ENCODE measurements at places on chromosomes 3 and 15.

DNA sequence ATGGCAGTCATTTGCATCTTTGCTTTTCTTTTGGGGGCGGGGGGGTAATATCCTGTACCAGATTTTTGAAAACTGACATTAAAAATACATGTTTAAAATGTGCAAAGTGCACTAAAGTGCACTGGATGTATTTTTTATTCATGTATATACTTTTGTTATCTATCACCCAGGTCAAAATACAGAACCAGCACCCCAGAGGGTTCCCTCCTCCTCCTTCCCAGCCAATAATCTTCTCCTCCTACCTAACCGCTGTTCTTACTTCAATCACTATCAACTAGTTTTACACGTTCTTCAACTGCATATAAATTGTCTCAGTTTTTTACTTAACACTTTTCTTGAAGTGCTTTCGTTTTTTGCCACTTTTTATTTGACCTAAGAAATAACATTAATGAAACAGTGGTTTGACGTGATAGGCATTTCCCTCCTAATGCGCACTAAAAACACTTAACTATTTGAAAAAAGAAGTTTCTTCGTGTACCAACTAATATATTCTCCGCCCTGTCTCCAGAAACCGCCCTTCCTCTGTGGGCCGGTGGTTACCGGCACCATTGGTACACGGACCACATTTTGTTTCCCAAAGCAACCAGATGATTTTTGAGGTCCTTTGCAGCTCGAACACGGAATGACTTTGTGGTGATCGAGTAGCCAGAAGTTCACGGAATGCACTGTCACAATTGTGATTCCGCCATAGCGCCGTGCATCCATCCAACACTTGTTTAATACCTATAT is 836 bp upstream of the AKAP13 start:
- no peak for DNase-seq

GRCh38 chr3:123520656-123521055 is 64.2 kb downstream of the HACD2 start:
- DNase-seq = no peak

DNA sequence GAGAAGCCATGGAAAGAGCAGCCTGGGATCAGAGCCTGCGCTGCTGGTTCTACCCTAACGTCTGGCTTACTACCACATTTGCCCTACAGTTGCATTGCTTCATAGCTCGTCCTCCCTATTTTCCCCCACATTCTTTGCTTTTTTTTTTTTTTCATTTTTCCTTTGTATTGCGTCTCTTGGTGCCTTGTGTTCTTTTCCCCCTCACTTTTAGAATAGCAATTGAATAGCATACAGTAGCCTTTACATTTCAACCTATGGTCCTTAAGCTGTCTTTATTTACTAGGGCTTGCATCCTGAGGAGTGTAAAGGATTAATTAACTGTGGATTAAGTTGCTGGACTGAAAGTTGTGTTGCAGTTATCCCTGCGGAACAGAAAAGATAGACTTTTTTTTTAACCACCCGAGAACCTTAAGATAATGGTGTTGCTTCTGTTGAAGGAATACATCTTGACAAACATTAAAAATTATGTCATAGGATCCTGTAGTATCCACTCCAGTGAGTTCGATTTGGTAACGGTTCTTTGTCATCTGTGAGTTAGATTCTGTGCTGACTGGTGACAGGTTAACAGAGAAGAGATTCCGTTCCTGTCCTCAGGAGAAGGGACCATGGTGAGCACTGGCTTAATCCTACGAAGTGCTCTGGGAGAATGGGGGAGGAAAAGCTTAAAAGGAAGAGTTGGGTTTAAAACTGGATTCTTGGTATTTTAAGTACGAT is 417.4 kb upstream of the NAALADL2 start:
- no peak for DNase-seq

GRCh38 chr3:52874864-52875587 is 22.3 kb downstream of the STIMATE start:
- DNase-seq = no peak

DNA sequence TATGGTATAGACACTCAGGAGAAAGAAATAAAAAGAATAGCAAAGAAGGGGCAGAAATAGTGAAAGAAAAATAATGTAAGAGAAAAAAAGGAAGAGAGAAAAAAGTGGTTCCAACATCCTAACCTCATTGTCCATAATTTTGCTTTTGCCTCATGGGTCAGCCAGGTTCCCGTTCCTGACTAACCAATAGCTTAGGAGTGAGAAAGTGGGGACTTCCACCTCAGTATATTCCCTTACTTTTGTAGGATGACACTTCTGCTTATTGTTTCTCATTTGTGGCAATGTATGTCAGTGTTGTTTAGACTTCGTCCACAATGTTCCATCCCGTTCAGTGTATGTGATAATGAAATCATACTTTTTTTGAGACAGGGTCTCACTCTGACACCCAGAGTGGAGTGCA is 9.3 kb upstream of the SLC12A8 start:
- no peak for DNase-seq

DNA sequence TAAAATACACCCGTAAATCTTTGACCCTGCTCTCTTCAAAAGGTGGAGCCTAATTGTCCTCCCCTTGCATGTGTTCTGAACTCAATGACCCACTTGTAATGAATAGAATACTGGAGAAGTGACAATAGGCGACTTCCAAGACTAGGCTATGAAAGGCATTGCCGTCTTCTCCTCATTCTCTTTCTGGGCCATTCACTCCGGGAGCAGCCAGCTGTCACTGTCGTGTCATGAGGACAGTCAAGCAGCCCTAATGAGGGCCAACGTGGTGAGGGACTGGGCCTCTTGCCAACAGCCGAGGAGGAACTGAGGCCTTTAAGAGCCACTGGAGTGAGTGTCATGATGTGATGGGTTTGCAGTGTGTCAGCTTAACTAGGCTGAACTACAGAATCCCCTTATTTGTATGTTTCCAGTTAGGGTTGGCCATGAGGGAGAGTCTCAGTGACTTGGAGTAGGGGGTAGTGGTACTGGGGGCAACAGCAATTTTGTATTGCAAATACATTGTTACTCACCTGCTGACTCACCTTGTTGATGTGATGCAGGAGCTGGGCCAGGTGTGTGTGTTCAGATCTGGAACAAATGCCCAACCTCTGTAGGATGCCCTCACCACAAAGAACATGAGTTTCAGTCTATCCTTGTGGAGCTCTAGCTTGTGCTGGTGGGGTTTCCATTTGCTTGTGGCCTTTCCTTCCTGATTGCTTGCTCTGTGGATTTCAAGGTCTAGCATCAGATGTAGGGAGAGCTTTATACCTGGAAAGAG is 188.5 kb upstream of the PROK2 start:
- DNase-seq = no peak

GRCh38 chr3:10992017-10992942 is at the start of gene SLC6A1:
TSS of gene SLC6A1 (plus strand) at chr3:10992748. CDS start at chr3:11017212, 24,464 bp downstream.
- DNase-seq = no peak

GRCh38 chr15:84631706-84632272 is 22.3 kb downstream of the WDR73 start:
- DNase-seq = peak; percentile 48

DNA sequence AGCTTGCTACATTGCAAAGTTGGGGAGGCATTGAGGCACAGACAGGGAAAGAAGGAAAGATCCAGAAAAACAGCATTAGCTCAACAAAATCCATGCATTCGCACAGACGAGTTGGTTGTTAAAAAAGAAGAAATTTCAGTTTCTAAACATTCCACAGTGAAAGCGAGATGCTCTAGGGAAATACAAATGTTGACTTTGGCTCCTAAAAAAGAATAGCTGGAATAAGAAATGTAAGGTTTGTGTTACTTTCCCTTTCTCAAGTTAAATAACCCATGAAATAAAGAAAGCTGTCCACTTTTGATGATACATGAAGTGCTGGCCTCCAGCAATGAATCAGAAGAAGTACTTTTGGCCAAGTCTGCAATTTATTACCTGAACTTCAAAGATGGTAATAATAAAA is 465.1 kb downstream of the ERC2 start:
- DNase-seq = no peak

DNA sequence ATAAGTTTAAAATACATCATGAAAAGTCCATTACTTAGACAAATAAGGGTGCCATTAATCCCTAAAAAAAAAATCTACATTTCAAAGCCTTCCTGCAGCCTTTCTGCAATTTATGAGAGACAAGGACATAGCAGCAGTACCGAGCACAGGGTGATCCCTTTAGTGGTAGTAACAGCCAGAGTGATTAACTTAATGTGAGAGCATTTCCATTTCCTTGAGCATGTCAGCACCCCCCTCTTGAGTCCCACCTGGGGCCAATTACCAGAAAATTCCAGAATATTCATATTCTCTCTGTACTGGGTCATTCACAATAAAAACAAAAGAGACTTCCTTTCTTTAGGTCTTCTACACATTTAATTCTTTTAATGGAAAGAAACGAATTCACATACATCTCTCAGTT is 546.9 kb upstream of the CCDC54 start:
- DNase-seq = no peak

GRCh38 chr15:100901296-100901695 is 17.9 kb upstream of the LRRK1 start:
- no peak for DNase-seq

DNA sequence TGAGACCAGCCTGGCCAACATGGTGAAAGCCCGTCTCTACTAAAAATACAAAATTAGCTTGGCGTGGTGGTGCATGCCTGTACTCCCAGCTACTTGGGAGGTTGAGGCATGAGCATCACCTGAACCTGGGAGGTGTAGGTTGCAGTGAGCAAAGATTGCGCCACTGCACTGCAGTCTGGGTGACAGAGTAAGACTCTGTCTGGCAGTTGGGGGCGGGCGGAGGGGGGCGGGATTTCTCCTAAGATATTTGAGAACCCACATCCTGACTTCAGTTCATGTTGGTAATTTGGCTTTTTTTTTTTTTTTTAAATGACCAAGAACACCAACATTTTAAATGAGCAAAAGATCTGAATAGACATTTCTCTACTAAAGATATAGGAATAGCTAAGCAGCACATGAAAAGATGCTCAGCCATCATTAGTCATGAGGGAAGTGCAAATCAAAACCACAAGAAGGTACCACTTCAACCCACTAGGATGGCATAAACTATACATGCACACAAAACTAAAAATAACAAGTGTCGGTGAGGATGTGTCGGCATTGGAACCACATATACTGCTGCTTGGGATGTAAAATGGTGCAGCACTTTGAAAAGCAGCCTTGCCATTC is 75.6 kb upstream of the LMOD3 start:
- peak; percentile 70 for DNase-seq

GRCh38 chr15:52326756-52327155 is 31.2 kb upstream of the MYO5C start:
- no peak for DNase-seq

DNA sequence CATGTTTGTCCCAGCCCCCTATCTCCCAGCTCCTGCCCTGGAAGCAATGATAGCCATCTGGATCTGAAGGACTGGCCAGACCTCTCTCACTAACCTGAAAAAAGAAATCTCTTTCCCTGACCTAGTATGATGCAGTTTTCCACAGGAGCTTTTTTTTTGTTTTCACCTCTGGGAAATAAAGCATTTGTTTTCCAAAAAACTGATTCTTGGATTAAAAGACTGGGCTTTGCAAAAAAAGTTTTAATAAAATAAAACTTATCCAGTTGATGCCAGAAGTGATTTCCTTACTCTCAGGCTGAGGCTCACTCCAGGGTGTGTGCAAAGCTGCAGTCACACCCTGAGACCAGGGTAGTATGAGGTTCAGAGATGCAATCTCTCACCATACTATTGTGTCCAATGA is 104.0 kb downstream of the RYK start:
- no peak for DNase-seq

DNA sequence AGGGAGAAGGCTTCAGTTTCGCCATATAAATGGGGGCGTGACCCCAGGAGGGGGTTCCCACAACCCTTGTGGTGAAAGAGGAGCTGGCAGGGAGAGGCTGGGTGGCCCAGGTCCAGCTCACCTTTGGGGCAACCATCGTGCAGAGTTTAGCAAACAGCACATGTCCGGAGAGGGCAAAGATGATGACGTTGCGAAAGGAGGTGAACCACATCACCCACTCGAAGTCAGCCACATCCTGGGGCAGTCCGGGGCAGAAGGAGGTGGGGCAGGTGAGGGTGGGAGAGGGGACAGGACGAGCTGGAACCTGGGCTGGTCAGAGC is 3.7 kb downstream of the HHATL start:
- DNase-seq = peak; percentile 32

GRCh38 chr3:61715886-61716527 is 154.6 kb downstream of the PTPRG start:
- no peak for DNase-seq

- DNase-seq = no peak
Measured at GRCh38 chr3:182704926-182705325, 88.4 kb upstream of the ATP11B start.

- peak; percentile 56 for DNase-seq
Measured at GRCh38 chr15:63970621-63971426, 75.5 kb downstream of the DAPK2 start.

- DNase-seq = no peak
Measured at GRCh38 chr15:41926185-41927056, 32.6 kb upstream of the SPTBN5 start.

GRCh38 chr15:71055461-71055860 is 59.8 kb upstream of the THSD4 start:
- no peak for DNase-seq

- DNase-seq = no peak
Measured at GRCh38 chr3:133956353-133956752, 60.7 kb upstream of the RAB6B start.

DNA sequence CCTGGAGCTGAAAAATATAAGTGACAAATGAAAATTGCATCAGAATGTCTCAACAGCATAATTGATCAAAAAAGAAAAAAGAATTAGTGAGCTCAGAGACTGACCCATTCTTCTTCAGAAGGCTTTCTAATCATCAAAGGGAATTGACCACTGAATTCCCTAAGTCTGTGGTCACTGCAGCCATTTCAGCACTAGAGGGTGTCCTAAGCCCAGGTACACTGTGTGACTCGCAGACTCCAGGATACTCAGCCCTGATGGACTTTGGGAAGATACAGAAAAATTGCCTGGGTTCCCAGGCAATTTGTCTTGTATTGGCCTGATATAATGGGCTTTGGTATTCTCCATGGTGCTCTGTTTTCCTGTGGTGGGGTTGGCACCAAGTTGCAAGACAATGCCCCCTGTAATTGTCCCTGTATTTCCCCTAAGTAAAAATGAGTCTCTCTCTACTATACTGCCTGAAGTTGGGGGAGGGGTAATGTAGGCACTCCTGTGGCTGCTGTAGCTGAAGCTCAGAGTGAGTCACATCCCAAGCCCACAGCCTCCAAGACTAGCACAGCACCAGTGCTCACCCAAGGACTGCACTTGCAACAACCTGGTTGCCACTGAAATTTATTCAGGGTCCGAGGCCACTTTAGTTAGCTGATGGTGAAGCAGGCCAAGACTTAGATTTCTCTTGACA is 256.0 kb upstream of the STAC start:
- DNase-seq = no peak

- no peak for DNase-seq
Measured at GRCh38 chr3:110932567-110932966, 139.0 kb upstream of the NECTIN3 start.

DNA sequence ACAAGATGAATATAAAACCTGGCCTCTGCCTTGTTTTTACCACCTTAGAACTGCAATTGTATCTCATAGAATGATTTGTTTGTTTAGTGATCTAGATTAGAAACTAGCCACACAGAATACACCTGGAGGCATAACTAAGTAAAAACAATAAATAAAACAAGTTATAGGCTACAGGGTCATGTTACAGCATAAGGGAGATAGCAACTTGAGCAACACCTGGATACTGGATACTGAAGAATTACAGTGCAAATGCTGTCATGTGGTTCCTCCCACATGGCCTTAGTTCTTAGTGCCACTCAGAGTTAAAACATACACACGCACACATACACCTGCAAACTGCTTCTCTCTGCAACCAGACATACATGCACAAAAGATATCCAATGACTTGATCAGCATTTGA is 563.4 kb upstream of the DPPA4 start:
- no peak for DNase-seq

Measured in activated T-cell treated with anti-CD3 and anti-CD28 coated beads, Interleukin-2, amount 50 U/mL, for 48 hours (primary cell).